Psoas muscle (tissue), 8 donors: ENCODE measurements at places on chromosomes 11 and 22.

GRCh38 chr22:46582281-46582933 is 37.8 kb upstream of the GRAMD4 start:
- DNase-seq = no peak

DNA sequence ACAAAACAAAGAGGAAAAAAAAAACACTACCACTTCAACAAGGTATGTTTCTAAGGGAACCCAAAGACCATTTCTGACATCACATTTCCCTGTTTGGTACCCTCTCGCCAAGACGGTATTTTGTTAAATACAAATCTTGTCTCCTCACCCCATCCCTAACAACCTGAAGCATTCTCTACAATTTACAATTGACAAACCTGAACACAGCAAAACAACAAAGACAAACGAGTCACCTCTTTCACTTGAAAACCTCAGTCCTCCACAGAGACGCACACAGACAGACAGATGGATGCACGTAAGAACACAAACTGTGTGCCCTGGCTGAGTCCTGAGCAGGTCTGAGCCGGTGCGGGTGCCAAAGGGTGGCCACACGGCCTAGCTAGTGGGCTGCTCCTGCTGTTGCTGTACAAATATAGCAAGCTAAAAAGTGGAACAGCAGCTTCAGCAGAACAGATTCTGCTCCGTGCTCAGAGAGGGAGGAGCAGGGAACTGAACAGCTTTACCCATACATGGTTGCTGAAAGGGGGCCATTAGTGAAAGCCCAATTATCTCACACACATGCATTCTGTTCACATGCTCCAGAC is 28.5 kb downstream of the CELF1 start:
- no peak for DNase-seq

- no peak for DNase-seq
These were observed 117.8 kb downstream of the CCDC81 start for GRCh38 chr11:86492370-86493010.

DNA sequence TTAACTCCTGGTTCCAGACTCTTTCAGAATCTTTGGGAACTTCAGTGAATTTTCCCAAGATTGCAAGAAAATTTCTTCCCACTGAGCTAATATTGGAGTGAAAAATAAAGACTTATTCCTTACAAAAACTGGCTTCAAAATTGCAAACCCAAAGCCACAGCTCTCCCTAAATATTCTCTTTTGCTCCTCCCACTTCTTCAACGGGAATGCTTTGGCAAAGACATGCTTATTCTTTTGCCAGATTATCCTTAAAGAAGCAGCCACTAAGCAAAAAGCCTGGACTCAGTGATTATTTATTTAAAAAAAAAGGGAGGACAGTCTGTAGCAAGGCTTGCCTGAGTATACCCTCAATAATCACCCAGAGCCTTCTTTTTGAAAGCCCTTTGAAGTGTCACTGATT is 902.4 kb upstream of the CCDC90B start:
- DNase-seq = no peak

GRCh38 chr11:45374130-45374529 is 88.0 kb upstream of the SYT13 start:
- no peak for DNase-seq

- DNase-seq = no peak
These were observed 123.4 kb upstream of the CSNK2A3 start for GRCh38 chr11:11476499-11476898.

GRCh38 chr11:109512680-109513079 is 90.7 kb downstream of the C11orf87 start:
- no peak for DNase-seq
